ENCODE measurements at places on chromosomes 6 and 20. TPM values are rescaled to one million over a fixed set of nuclear protein-coding genes. Genes with fewer than 3 reads are reported as not detected.
A peak's percentile ranks its signal among the peaks of the same experiment; 100 is the strongest.

ILRUN gene
- total RNA-seq: 72.9 TPM

TRDN gene
- not detected for total RNA-seq

CCN6 gene
- not detected for total RNA-seq

DDO gene
- total RNA-seq: 1.8 TPM

DNA sequence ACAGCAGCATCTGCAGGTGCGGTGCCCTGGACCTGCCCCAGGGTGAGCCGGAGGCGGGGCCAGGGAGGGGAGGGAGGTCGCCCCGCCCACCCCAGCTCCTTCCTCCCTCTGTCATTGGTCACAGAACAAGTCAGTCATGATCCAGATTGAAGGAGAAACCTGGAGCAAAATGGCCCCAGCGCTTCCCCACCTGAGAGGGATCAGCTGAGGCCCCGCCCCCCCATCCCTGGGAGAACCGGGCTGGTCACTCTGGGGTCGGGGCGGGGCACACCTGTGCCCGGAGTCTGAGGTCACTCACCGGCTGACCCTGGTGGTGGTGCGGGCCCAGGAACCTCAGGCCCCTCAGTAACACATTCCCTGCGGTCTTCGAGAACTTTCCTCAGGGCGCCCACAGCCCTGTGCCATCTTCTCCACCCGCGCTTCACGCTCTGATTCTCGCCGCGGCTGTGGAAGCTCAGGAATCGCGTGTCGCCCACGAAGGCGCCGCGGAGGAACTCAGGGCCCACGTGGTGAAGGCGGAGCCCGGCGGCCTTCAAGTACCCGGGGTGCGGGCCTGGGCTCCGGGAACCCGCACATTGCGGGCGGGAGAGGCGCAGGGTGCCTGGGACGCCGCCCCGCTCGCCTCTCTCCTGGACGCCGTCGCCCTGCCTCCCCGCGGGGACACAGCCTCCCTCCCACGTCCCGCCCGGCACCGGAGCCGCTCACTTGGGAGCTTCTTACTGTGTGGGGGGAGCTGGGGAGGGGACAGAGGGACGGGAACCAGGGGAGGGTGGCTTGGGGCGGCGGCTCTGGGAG is 36.4 kb upstream of the HLA-C start:
- peaks cover 16% of the 10 kb centered on the region for H3K4me1 ChIP-seq
- H3K4me3 ChIP-seq: peak overlapping the region; percentile 34
- H3K27ac ChIP-seq: no peak overlapping the region
- no peaks in the 10 kb centered on the region for H3K36me3 ChIP-seq
- H3K27me3 ChIP-seq: peaks cover 28% of the 10 kb centered on the region

DNA sequence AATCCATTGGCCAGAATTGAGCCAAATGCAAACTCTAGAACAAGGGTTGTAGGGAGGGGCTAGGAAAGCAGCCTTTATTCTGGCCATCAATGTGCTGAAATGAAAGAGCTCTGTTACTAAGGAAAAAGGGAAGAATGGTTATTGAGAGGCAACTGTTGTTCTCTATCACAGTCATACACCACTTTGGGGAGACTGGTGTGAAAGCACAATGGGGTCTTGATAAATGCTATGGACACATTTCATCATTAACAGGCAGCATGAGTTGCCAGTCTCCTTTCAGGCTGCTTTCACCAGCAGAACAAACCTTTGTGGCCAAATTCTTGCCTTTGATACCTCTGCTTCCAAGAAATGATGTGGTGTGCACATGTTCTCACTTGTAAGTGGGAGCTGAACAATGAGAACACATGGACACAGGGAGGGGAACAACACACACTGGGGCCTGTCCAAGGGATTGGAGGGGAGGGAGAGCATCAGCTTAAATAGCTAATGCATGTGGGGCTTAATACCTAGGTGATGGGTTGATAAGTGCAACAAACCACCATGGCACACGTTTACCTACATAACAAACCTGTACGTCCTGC is 86.2 kb downstream of the CDS2 start:
- H3K4me3 ChIP-seq: no peak overlapping the region
- no peak for DNase-seq
- no peaks in the 10 kb centered on the region for H3K27me3 ChIP-seq
- peaks cover 8% of the 10 kb centered on the region for H3K36me3 ChIP-seq
- no peaks in the 10 kb centered on the region for H3K4me1 ChIP-seq
- no peak overlapping the region for H3K27ac ChIP-seq

DNA sequence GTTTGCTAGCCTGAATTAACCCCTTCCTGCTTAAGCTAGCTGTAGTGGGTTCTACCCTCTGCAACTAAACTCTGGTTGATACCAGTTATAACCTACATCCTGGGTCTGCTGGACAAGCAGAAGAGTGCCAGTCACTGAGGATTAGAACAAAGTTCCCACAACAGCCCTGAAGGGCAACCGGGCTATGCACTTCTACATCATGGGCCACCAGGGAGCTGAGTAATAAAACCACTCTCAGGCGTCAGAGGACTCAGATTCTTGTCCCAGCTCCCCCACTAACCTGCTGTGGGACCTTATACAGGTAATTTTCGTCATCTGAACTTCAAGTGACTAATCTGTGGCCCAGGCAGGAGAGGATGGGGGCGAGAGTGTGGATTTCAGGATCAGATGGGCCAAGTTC is 56.8 kb downstream of the EYA2 start:
- DNase-seq: no peak
- no peak overlapping the region for H3K4me3 ChIP-seq
- H3K4me1 ChIP-seq: no peaks in the 10 kb centered on the region

- H3K4me3 ChIP-seq: no peak overlapping the region
- H3K36me3 ChIP-seq: no peaks in the 10 kb centered on the region
- no peak for DNase-seq
- H3K27me3 ChIP-seq: no peaks in the 10 kb centered on the region
- no peak overlapping the region for H3K27ac ChIP-seq
Measured at GRCh38 chr6:3756546-3756945, 5.0 kb upstream of the PXDC1 start.

All from stomach (tissue), 19 donors.